ENCODE measurements at places on chromosomes 5 and 9. TPM values are rescaled to one million over a fixed set of nuclear protein-coding genes. Genes with fewer than 3 reads are reported as not detected.

- no peak for DNase-seq
These were observed 24.6 kb downstream of the KDM4C start for GRCh38 chr9:6782345-6782744.

GRCh38 chr5:59133764-59134261 is 550.9 kb downstream of the RAB3C start:
- no peak for DNase-seq

DNA sequence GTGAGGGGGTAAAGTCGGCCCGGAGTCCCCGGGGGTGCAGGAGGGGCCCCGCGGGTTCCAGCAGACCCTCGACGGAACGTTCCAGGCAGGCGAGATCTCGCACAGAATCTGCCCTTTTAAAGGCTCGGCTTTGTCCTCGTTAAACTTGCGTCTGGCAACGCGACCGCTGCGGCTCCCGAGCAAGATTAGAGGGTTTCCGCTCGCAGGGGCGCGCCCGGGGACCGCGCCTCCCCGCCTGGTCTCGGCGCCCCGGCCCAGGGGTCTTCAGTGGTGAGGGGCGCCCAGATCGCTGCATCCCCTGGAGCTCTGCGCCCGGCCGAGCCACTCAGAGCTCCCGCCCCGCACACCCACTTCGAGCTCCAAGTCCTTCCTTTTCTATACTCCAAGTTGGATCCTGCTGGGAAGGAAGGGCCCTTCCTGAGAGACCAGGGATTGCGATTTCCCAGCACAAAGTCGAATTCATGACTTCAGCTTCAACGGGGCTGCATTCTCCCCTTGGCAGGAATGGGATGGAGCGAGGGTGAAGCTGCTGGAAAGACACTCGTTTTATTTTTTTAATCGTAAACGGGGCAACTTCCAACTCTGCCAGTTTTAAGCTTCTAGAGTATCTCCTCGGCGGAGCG is 11.3 kb downstream of the PROP1 start:
- no peak for DNase-seq

- DNase-seq = no peak
These were observed 905 bp downstream of the CDK9 start for GRCh38 chr9:127786773-127787104.

- DNase-seq = no peak
These were observed 54.5 kb downstream of the GALNT12 start for GRCh38 chr9:98861781-98862504.

DNA sequence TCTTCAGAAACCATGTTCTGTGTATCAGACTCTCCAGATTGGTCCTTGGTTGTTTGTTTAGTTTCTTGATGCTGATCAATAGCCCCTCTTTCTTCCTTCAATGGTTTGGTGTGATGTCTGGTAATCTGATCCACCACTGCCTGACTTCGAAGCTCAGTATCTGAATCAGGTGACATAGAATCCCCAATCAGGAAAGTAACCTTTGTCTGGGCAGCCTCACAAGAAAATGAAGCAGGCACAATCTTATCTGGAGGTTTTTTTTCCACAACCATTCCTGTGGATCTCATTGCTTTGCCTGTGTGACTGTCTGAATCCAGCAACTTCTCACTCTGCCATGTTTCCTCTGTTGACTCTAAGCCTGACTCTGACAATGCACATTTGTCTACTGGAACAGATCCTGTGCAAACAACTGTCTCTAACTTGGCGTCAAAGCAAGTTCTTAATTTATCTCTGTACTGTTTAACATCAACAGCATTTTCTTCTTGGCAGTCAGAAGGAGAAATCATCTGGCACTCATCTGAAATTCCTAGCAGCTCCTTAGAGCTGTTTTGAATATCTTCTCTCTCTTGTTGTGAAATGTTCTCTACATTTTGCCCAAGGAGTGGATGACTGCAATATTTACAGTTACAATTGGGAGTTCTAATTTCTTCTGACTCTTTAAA is 37.1 kb upstream of the RAPGEF6 start:
- DNase-seq = no peak

OR1J2 gene
- total RNA-seq = not detected

VLDLR gene
- total RNA-seq = 43.6 TPM

UBE2R2 gene
- 42.4 TPM for total RNA-seq

ARL14EPL gene
- not detected for total RNA-seq

PCDHGA4 gene
- total RNA-seq = 2.5 TPM

Data from H1 (cell line).